Renal cortical epithelial cell (primary cell): ENCODE measurements at places on chromosomes 7 and 10.

DNA sequence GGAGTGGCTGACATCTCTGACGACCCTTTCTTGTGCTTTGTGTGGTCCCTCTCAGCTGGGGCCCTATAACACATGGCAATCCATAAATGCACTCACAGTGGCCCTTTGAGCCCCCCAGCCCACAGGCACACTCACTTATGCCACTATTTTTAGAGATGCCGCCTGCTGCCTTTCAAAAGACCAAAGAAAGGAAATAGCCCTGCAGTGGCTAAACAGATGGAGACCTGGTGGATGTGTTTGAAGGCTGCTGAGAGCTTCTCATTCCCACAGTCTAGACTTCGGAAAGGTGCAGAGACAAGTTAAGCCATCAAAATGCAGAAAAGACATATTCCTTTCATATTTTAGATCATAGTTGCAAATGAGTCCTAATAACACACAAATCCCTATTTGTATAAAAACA, 42.0 kb upstream of the PDZD8 start:
- DNase-seq, result no peak

DNA sequence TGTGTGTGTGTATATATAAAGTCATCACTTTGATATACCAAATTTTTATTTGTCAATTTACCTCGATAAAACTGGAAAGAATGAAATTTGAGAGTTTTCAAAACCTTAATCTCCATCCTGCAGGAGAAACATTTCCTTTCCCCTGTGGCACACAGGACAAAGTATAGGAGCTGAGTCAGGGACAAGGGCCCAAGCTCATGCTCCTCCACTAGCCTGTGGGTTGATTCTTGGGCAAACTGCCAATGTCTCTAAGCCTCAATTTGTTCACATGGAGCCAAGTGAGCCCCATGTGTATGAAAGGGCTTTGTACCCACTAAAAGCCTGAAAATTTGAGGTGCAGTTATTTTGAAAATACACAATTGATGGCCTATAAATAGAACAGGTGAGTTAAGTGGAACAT, 60.3 kb upstream of the IL6 start:
- peak; percentile 80 for DNase-seq

DNA sequence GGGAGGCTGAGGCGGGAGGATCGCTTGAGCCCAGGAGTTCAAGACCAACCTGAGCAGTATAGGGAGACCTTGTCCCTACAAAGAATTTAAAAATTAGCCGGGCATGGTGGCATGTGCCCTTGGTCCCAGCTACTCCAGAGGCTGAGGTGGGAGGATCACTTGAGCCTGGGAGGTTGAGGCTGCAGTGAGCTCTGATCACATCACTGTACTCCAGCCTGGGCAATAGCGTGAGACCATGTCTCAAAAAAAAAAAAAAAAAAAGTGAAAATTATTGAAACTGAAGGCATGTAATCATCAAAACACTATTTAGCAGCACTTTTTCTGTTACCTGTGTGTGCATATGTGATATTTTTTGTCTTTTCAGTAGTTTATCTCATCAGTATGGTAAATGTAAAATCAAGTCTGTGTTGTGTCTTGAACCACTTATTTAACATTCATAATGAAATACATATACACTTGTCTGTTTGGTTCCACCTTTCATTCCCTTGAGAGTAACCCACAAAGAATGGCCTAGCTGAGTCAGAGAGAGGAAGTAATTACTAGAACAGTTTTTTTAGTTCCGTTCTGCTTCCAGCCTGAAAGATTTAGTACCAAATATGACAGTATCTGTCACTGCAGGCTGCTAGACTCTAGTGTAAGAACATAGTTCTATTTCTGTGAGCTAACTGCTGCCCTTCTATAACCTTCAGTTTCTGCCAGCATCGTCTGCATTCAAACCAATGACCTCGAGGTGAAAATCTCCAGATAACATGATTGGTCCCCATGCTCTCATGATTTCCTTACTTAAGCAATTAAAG, 68.6 kb downstream of the MMRN2 start:
- peak; percentile 61 for DNase-seq

GRCh38 chr7:54426406-54426805, 115.8 kb upstream of the VSTM2A start:
- no peak for DNase-seq

- peak; percentile 27 for DNase-seq
These were observed 119.5 kb downstream of the GPR158 start for GRCh38 chr10:25294032-25294926.

DNA sequence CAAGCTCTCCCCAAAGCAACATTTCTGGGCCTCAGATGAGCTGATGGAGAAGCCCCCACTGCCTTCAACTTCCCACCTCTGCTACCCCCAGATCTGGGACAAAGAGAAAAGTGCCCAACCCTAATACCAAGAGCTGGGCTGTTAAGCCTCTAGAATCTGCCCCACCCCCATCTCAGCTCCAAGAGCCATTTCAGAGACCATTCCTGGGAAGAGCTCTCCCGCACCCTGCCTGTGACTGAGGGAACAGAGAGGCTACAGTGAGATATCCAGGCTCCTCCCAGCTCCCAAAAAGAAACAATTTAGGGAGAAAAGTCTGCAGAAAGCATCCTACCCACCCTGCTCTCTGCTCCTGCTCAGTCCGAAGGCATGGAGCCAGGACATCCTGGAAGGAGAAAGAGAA, 2.5 kb upstream of the KCNH2 start:
- DNase-seq, result no peak

GRCh38 chr7:138228769-138229168, 152.5 kb downstream of the AKR1D1 start:
- DNase-seq, result no peak

GRCh38 chr10:37379991-37380390, 254.6 kb downstream of the ANKRD30A start:
- no peak for DNase-seq

DNA sequence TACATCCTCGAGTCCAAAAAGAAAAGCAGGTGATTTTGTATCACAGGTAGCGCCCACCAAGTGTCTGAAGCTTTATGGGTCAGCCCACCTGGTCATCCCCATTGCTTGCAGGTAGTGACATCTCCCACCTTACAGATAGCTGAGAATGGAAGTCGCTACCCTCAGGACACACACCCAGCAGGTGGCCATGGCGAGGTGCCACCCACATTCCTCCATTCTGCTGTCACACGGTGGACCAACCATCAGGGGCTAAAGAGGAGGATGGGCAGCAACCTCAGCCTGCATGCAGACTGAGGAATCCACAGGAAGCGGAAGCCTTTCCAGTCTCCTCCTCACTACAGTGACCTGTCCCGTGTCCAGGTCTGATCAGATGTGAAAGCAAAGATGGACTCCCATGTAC, 162.8 kb downstream of the PAXIP1 start:
- DNase-seq, result no peak

GRCh38 chr7:42414028-42414427, 177.0 kb upstream of the GLI3 start:
- no peak for DNase-seq
